Glomerular endothelial cell (primary cell): ENCODE measurements at places on chromosomes 12 and 14.

DNA sequence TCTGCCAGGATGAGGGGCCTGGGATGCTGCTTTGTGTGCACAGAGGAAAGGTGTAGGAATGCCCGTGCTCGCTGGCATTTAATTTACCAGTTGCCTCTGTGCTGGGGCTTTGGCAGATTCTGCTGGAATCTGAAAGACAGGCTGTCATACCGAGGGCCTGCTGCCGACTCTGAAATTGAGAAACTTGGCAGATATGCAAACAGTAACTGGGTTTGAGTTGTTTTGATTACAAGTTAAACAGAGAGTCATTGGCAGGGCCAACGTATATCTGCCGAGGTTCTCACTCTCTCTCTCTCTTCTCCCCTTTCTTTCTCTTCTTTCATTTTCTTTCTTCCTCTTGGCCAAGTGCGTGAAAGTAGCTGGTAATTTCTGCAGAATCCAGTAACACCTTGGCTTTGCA lies 618.7 kb downstream of the VRK1 start:
- DNase-seq, result no peak

GRCh38 chr12:74752215-74752614 lies 214.6 kb downstream of the ATXN7L3B start:
- no peak for DNase-seq

GRCh38 chr14:95043732-95044462 lies 113.4 kb downstream of the DICER1 start:
- DNase-seq, result no peak

DNA sequence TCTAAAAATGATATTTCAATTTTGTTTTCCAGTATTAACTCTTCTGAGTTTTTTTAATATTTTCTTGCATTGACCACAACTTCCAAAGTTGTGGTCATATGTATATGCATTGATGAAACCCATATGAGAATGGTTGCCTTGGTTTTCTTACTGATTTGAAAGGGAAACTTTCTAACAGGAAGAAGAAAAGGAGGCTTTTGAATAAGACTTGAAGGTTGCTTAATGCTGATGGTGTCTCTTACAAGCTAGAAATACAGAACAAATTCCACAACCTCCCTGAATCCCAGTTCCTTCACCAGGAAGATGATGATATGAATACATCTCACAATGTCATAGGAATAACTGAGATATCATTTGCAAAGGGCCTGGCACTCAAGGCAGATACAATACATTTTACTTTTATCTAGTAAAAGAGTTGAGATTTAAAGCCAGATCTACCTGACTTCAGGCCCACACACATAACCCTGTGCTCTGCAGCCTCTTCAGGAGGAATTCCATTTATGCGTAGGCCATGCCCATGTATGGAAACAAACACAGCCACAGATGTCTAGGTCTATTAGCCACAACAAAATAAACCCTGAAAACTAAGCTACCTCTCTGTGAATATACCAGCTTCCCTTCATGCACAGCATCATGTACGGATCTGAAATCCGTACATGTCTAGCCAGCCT lies 165.4 kb upstream of the PLEKHG7 start:
- DNase-seq, result no peak

GRCh38 chr14:105885561-105886320 lies 359.4 kb downstream of the TMEM121 start:
- no peak for DNase-seq

DNA sequence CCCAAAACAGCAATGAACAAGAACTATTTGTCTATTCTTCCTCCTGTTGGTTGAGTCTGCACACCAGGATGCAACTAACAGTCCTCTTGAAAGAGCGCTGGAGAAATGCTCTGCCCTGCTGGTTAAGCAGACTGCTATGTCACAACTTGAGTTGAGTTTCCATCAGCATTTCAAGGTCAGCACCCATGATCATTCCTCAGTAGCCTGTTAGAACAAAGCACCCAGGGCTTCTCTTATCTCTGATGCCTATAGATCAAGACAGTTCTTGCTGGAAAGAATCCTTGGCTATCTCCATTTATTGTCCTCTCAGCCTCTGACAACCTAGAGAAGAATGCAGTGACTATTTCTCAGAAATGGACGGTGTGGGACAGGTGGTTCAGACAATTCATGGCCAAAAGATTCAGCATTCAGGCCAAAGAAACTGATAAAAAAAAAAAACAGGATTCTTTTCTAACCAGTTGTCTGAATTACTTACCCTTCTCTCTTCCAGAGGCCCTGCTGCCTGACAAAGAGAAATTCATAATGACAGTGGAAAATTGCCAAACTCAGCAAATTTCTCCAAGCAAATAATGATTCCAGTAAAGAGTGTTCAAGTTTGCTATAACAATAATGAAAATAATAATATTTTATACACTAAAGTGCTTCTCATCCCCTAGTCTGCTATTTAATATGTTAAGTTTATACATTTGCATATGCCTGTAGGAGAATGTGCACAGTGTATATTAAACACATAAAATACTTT lies 306.7 kb downstream of the EMP1 start:
- no peak for DNase-seq

DNA sequence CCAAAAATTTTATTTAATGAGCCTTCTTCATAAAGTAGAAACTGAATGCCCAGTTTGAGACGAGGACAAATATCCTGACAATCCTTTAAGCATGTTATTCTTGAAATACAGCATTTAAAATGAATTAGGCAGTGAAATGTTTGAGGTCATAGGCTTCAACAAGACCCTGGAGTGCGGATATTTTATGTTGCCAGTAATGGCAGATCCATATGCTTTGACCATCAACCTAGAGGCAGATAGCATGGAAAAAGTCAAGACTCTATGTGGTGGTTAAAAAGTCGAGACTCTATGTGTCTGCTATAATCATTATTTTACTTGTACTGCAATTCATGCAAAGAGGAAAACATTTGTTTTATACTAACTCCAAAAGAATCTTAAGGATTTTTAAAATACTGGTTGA lies 2.0 kb upstream of the MAP4K5 start:
- no peak for DNase-seq

DNA sequence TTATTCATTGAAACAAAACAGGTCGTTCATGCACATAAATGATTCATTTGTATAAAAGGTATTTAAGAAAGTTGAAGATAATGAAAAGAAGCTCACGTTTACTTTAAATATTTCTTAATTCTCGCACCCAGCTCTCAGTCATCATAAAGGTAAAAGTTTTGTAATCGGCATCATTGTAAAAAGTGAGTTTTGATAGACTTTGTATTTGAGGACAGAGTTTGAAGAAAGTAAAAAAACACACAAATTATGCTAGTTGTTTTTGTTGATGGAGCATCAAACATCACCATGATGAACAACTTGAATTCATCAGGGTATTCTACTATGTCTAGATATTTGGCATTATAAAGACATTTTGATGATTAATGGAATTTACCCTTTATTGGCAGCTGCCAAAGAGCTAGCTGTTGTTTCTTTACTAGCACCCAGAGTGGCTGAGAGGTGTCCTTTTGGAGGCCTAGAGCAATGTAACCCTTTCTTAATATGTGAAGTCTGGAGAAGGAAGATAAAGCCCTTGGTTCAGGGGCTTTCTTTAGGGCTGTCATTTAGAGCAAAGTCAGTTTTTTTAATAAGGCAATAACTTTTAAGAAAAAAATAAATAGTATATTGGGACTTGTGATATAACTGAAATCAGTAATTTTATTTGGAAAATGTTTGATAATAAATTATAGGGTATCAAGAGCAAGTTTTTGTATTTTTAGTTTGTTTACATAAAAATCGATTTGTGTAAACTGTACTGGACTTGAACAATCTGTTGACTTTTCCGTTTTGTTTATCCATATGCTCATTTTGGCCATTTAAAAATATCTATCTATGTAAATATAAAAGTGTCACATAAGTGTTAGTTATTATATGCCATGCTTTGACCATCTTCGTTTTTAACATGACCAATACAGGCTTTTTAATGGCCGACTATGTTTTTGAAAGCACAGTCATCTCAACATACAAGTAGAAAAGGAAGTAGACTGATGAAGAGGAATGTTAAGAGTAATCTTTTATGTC lies 7.4 kb downstream of the GLRX5 start:
- no peak for DNase-seq

GRCh38 chr12:114968727-114969126 lies 284.8 kb upstream of the TBX3 start:
- no peak for DNase-seq

DNA sequence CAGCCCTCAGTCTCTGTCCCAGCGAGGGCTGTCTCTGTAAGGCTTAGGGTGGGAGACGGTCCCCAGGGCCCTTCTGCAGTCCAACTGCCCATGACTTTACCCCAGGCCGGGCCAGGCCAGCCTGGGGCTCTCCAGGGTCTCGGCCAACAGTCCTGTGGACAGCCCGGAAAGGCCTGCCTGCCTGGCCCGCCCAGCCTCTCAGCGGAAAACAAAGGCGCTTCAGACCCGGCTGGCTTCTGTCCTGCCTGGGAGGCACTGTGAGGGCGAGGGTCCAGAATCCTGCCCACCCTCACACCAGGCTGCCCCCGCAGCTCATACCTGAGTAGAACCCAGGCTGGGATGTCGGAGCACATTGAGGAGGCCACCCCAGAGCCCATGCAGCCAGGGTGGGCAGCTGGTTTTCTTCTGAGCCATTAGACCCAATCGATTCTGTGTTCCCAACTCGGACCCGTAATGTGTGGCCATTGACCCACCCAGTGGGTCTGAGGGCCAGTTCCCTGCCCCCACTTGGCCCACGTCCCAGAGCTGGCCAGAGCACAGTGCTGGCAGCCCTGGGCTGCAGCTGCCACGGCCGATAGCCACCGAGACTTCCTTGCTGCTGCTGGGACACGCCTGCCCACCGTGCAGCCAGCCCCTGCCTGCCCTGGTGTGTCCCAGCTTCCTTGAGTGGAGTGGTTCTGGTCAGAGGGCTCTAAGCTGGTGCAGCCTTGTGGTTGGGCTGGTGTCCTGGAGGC lies 1.6 kb downstream of the CRIP2 start:
- no peak for DNase-seq

GRCh38 chr12:125121106-125121505 lies 55.9 kb downstream of the AACS start:
- no peak for DNase-seq

GRCh38 chr14:92631098-92631497 lies 117.3 kb downstream of the LGMN start:
- no peak for DNase-seq

GRCh38 chr14:75884198-75884611 lies 97.6 kb downstream of the TGFB3 start:
- DNase-seq, result no peak

- no peak for DNase-seq
Observed at GRCh38 chr12:50287271-50287670, 4.0 kb upstream of the LIMA1 start.

- no peak for DNase-seq
Observed at GRCh38 chr12:84756961-84757360, 155.6 kb downstream of the SLC6A15 start.

- DNase-seq, result peak; percentile 54
Observed at GRCh38 chr14:50520947-50521815, 11.2 kb downstream of the MAP4K5 start.

- DNase-seq, result no peak
Observed at GRCh38 chr12:66061076-66061475, 69.5 kb downstream of the LLPH start.

DNA sequence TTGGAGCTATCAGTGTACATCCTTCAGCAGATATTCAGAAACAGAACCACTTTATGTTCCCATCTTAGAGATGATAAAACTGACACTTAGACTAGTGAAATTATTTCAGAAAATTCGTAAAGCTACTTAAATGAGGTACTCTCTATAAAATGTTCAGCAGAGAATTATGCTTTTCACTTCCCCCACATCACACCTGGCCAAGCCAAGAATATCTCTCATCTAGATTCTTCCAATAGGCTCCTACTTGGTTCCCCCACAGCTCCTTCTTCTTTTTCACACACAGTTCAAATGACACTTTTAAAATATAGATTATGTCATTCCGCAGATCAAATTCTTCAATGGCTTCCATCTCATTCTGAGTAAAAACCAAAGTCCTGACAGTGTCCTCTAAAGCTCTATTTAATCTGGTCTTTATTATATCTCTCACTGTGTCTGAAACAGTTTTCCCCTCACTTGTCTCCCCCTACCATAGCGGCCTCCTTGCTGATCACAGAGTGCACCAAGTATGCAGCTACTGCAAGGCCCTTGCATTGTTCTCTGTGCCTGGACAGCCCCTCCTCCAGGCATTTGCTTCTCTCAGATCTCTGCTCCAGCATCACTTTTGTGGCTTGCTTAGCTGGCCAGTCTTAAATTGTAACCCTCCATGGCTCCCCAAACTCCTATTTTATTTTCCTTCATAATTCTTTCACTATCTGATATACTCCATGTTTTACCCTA lies 736.8 kb upstream of the USP15 start:
- DNase-seq, result no peak

GRCh38 chr14:20855652-20856291 lies 35.4 kb upstream of the RNASE3 start:
- DNase-seq, result peak; percentile 64

GRCh38 chr12:49365542-49365941 lies 1.7 kb upstream of the SPATS2 start:
- no peak for DNase-seq

DNA sequence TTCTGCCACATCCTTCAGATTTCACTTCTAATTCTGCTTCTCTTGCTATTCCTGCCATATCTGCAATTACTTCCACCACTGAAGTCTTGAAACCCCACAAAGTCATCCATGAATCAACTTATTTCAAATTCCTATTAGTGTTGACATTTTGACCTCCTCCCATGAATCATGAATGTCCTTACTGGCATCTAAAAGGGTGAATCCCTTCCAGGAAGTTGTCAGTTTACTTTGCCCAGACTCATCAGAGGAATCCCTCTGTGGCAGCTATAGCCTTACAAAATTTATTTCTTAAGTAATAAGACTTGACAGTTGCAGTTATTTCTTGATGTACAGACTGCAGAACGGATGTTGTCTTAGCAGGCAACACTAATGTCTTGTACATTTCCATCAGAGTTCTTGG lies 162.9 kb downstream of the PCNX1 start:
- no peak for DNase-seq

GRCh38 chr14:100673807-100674154 lies 52.9 kb upstream of the DLK1 start:
- DNase-seq, result no peak

- DNase-seq, result no peak
Observed at GRCh38 chr12:30999723-31000122, 73.2 kb downstream of the TSPAN11 start.

DNA sequence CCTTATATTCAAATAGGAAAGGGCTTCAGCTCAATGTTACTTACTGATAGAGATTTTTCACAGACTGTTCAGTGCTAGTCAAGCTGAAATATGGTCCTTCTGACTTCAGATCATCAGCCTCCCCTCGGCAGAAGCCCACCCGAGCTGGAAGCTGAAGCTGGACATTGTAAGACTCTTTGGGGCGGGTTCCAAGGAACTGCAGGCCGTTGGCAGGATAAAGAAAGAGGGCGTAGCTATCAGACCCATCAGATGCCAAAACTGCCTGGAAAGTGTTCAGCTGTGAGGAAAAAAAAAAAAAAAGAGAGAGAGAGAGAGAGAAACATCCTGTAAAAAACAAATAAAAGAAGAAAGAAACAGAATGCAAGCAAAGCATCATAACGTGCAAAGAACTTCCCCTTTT lies 8.8 kb downstream of the NID2 start:
- DNase-seq, result no peak

- DNase-seq, result no peak
Observed at GRCh38 chr12:26205941-26206340, 10.6 kb downstream of the SSPN start.

- DNase-seq, result no peak
Observed at GRCh38 chr14:95871531-95871930, 5.1 kb upstream of the TUNAR start.

- no peak for DNase-seq
Observed at GRCh38 chr12:6860116-6860515, 7.2 kb upstream of the TPI1 start.

GRCh38 chr12:100273782-100274181 lies 6.8 kb downstream of the SCYL2 start:
- DNase-seq, result no peak
